Stimulated activated CD4-positive, alpha-beta T cell treated with anti-CD3 and anti-CD28 coated beads, Interleukin-12 subunit alpha, Interleukin-12 subunit beta, amount 100 ng/mL, for 24 hours (primary cell): ENCODE measurements at places on chromosomes 5 and 9.

- DNase-seq = no peak
Measured at GRCh38 chr9:76454311-76454710, 4.7 kb upstream of the GCNT1 start.

- DNase-seq = no peak
Measured at GRCh38 chr9:68781928-68782327, 76.9 kb downstream of the PIP5K1B start.

- no peak for DNase-seq
Measured at GRCh38 chr5:164687391-164687790, 1182.0 kb downstream of the MAT2B start.

GRCh38 chr5:170010595-170010994 lies 30.3 kb upstream of the INSYN2B start:
- DNase-seq = no peak

DNA sequence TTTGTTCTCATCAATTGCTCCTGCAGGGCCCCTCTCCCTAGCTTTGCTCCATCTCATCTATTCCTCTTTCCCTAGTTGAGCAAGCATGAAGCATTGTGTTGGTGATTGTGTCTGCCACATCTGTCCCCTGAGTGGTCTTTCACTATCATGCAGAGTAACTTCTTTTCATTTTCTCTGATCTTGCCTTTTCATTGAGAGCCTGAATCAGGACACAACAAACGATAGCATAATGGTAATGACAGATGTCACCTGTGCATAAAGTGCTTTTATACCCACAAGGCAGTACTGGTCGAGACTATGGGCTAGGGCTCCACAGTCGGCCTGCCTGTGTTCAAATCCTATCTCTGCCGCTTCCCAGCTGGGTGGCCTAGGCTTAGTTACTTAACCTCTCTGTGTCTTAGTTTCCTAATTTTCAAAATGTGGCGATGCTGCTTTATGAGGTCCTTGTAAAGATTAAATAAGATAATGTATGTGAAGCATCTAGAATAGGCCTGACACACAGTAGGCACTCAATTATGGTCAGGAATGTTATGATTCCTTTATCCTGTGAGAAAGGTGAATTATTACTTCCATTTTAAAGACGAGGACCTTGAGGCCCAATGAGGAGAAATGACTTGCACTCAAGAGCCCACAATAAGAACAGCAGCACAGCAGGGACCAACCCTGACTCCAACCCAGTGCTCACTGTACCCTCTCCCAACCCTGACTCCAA lies 137.1 kb upstream of the ZNF618 start:
- no peak for DNase-seq

DNA sequence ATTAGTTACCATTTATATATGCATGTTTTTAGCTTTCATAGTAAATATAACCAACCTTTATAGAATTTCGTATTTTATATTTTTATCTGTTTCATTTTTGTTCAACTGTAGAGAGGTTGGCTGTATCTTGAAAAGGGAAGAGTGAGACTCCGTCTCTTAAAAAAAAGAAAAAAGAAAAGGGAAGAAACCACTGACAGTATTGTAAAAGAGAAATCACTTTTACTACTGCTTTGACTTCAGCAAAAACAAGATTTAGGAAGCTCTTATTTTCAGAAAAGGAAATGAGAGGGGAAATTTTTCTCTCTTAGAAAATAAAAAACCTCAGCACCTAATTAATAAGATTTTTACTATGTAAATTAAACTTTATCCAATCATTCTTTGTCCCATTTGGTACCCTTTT lies 14.4 kb downstream of the POLK start:
- DNase-seq = no peak

DNA sequence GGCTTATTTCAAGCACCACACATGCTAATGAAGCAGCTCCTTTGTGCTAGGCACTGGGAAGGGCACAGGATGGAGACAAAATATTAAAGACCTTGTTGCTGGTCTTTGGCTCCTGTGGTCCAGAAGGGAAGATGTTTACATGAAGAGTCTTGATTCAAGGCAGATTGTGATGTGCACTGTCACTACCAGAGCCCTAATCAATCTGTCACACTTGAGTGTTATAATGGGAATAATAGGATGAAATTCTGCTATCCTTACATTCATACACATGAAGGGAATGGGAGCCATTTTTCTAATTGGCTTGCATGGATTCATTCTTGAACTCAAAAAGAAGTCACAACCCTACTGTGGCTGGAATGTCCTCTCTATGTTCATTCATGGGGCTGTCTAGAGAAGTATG lies 203.0 kb downstream of the SEC61B start:
- no peak for DNase-seq

DNA sequence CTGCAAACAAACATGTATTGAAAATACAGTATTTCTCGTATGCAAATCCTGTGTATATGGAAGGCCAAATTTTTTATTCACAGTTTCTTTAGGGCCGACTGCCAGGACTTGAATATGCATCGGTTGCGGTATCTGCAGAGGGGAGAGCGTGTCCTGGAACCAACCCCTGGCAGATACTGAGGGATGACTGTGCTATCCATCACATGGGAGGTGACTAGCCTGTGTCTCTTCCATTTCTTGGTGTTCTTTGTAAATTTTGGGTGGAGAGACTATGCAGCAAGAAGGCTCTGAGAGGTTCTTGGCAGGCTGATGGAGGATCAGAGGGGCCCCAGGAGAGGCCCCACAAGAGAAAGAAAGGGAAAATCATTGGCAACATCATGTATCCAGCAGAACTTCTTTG lies 384.3 kb downstream of the YTHDC2 start:
- DNase-seq = no peak

GRCh38 chr9:114130624-114131277 lies 24.6 kb upstream of the COL27A1 start:
- DNase-seq = no peak

GRCh38 chr5:775961-776861 lies 8.3 kb downstream of the ZDHHC11B start:
- no peak for DNase-seq

- no peak for DNase-seq
Measured at GRCh38 chr9:120412425-120412951, 167.5 kb downstream of the CDK5RAP2 start.

DNA sequence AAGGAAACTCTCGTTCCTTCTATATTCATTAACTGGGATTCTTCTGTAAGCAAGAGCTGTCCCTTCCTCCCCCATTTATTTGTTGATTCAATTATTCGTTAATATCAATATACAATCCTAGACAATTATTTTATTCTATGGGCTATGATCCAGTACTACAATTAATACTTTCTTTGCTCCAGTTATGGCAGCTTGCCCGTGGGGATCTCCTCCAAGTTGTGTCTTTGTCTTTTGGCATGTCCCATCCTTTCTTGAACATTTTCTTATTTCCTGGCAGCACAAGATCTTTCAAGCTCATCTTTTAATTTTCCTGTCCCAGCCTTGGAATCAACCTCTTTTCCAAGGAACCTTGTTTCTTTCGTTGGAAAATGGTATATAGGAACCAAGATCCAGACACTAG lies 249.3 kb downstream of the GAS1 start:
- DNase-seq = no peak

GRCh38 chr5:139738193-139739149 lies 57.1 kb upstream of the PSD2 start:
- DNase-seq = no peak

DNA sequence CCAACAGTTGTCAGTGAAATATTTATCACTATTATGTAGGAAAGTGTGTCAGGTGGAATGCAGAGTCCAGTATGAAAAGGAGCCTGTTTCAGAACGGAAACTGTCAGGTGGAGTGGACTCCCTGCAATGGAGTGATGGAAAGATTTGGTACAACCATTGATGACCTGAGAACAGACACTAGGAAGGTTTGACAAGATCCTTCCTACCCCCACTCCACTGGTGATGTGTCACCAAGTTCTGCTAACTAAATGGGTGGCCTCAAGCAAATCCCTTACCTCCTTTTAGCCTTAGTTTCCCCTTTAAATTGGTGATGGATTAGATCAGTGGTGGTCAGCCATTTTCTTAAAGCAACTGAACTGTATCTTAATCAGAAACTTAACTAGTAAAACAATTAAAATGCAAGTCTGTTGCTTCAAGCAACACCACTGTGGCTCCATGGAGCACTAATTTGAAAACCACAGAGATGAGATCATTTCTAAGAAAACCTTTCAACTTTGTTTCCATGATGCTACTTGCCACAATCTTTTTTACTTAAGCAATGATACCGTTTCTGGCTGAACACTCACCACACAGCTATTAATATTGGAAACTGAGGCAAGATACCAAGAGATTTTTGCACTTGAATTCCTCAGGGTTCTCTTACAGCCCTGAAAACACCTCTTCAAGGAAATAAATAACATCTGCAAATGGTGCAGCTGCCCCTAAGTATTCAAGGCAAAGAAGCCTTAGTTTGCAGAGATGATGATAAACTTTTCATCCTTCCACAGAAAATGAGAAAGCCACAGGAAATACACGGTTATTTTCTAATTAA lies 140.6 kb downstream of the ERCC6L2 start:
- DNase-seq = no peak

GRCh38 chr5:139640421-139641115 lies 7.6 kb upstream of the CXXC5 start:
- no peak for DNase-seq

DNA sequence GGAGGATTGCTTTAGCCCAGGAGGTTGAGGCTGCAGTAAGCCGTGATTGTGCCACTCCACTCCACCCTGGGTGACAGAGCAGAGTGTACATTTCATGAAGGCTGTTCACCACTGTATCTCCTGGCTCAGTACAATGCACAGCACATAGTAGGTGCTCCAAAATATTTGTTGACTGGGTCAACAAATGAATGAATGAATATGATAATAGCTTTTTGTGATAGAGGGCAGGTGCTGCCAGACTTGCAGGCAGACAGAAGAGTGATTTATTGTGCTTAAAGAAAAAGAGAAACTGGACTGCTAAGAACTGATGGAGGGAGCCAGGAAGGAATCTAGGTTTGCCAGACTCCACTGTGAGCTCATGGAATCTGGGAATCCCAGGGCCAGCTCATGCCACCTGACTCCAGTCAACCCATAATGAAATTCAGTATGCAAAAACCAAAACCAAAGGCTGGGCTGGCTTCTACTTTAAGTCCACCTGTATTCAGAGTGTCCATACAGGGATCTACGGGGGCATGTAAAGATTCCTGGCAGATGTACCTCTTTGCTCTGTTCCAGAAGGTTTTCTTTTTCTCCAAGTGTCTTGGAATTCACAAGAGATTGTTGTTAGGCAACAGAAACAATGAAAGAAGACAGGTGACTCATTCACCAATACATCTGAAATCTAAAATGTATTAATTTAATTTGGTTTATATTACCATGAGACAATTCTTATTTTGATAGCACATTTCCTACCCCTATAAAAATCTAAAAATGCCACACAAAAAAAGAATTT lies 15.5 kb upstream of the CTNNA1 start:
- no peak for DNase-seq

- no peak for DNase-seq
Measured at GRCh38 chr9:136051837-136052471, 43.1 kb downstream of the NACC2 start.

DNA sequence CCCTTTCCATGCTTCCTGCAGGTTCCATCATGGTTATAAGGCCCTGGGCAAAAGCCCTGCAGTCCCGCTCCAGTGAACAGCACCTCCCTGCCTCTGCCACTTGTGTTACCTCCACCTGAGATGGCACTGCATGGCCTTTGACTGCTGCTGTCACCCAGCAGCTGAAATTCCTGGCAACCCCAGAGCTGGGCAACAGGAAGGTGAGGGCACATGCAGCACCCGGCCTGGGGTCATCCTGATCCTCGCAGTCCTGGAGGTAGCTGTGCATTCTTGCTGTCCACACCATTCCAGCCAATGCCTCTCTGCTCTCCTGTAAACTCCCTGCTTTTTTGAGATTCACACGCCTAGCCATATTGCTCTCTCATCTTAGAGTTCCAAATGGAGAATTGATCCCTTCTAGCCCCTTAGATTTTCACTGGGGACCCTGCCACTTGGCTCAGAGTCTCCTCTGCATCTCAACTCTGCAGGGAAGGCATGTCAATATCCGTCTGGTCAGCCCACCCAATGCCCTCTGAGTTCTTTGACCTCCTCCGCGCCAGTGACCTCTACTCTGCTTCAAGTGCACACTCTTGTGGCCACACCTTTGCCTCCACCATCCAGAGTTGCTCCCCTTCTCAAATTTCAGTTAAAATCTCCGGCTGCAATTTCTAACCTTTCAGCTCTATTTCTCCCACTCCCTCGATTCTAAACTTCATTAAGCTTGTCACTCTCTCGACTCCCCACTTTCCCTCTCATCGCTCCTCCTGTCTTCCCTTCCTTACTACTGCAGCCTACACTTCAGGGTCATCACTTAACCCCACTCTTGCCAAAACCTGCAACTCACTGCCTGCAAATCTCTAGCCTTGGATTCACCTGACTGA lies 93.4 kb downstream of the ANKH start:
- no peak for DNase-seq

- DNase-seq = no peak
Measured at GRCh38 chr9:128231638-128232527, 28.7 kb downstream of the DNM1 start.

DNA sequence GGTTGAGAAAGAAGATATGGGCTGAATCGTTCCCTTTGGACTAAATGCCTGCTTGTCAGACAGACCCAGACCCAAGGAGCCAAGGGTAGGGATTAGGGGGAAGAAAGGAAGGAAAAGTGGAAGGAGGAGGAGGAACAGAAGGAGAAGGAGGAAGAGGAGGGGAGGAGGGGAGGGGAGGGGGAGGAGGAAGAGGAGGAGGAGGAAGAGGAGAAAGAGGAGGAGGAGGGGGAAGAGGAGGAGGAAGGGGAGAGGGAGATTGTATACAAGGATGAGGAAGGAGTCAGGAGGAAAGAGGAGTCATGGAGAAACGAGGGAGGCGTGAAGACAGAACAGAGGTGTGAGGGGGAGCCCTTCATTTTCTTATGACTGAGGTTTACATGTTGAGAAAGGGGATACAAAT lies 46.9 kb upstream of the DNAH5 start:
- no peak for DNase-seq

GRCh38 chr9:112725961-112726360 lies 8.0 kb upstream of the INIP start:
- DNase-seq = no peak

DNA sequence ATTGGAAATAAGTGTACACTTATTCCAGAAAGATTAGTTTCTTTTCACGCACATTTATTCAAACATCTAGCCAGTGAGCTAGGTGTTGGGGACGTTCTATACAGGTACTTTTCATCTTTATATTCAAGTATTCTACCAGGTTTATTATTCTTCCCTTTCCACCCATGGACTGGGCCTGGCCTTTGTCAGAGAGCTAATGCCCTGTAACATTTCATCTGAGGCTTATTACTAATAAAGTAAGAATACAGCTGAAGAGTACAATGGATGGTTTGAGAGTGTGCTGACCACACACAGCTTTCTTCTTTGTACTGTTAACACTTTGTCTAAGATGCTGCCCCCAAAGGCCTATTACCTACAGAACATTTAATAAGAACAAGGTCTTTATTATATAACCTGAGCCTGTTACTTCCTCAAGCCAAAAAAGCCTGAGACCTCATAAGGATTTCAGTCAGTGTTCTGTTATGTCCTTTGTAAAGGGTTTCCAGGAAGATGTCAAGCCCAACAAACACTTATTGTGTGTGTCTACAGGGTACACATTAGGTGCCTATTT lies 93.5 kb downstream of the ZNF608 start:
- no peak for DNase-seq
